Gastrocnemius medialis (tissue), 4 donors: ENCODE measurements at places on chromosomes 6 and 20.

DNA sequence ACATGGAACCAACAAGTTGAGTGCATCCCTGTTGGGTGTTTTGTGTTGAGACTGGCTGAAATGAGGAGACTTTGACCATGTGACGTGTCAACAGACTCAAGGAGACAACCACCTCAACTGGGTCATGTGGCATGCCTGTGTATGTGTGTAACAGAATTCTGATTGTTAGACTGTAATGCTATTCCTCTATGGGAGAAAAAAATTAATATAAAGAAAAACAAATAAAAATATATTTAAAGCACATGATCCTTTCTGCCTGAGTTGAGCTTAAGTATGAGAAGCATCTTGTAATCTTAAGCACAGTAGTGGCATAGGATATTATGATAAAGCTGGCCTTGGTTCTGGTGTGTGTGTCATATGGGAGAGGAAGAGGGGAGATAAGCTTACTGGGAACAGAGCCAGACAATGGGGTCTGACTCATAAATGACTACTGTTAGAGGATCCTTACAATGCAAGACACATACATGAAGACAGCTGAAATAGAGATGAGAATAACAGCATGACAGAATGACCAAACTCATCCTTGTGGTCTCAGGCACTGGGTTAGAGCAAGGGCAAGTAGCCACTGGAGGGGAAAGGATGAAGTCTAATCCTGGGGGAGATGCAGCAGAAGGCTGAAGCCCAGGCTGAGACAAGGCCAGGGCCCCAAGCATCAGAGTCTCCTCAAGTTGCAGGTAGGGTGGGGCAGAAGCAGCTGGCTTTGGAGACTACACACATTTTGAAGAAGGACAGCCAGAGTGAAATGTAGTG, 9.2 kb downstream of the TP53INP2 start:
- DNase-seq, result no peak

GRCh38 chr6:41274256-41274655, 12.2 kb downstream of the TREM1 start:
- DNase-seq, result no peak

DNA sequence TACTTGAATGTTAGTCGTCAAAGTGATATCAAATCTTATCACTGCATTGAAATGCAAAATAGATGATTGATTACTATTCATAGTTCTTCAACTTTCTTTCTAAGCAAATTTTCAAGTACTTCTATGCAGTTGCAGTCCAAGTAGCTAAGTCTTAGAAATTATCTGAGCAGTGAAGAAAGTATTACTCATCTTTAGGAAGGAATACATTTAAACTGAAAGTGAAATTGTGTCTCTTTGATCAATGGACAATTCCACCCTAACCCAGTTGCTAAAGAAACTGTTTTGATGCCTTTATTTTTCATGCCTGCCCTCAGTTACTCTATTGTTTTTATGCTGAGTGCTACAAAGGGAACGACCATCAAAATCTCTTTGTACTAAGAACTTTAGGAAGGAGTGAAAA, 337.4 kb downstream of the GRIK2 start:
- DNase-seq, result no peak

DNA sequence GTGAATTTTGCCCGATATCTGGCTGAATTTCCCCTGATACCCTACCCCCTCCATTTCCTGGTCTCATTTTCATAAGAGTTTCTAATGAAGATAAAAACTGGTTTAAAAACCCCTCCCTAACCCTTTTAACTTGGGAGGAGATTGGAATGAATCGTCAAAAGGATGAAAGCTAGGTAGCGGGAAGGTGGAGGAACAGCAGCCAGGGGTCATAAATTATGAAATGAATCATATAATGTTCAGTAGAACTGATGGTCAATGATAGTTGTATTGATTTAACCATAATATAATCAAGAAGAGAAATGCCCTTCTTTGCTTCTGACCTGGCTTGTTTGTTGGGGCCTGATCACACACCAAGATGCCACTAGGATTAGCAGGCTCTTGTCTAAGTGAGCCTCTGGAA, 38.5 kb upstream of the SGK1 start:
- no peak for DNase-seq

- DNase-seq, result no peak
Measured at GRCh38 chr6:144776031-144776819, 491.1 kb downstream of the UTRN start.
